Peyer's patch (tissue), 4 donors: ENCODE measurements at places on chromosomes 4 and X. TPM values are rescaled to one million over a fixed set of nuclear protein-coding genes. Genes with fewer than 3 reads are reported as not detected.

- H3K4me1 ChIP-seq: no peaks in the 10 kb centered on the region
- H3K36me3 ChIP-seq: no peaks in the 10 kb centered on the region
- no peak overlapping the region for H3K27ac ChIP-seq
These were observed 225.8 kb upstream of the TEX13C start for GRCh38 chrX:125093852-125094251.

GRCh38 chr4:42460043-42460442 lies 62.8 kb downstream of the SHISA3 start:
- no peak overlapping the region for H3K4me3 ChIP-seq
- H3K36me3 ChIP-seq: no peaks in the 10 kb centered on the region
- no peaks in the 10 kb centered on the region for H3K27me3 ChIP-seq
- H3K4me1 ChIP-seq: no peaks in the 10 kb centered on the region
- DNase-seq: no peak

- DNase-seq: no peak
- no peak overlapping the region for H3K4me3 ChIP-seq
- H3K27ac ChIP-seq: no peak overlapping the region
These were observed 103.0 kb downstream of the TECRL start for GRCh38 chr4:64306255-64306565.

DNA sequence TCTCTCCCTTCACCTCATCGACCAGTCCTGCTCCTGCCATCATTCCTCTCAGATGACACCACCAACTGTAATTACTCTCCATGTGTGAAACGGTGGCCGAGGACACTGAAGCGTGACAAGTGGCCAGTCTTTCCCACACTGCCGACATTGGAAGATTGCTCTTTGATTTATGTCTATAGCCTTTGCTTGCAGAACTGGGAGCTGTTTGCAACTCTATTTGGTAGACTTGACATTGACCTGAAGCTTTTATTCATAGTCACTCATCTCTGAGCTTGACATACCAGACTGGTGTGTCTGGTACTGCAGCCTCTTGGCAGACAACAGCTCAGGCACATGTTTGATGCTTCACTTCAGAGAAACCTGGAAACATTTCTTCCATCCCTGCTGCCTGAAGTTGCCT lies 121.8 kb upstream of the GALNT7 start:
- H3K27me3 ChIP-seq: no peaks in the 10 kb centered on the region
- H3K27ac ChIP-seq: no peak overlapping the region
- no peak for DNase-seq
- H3K36me3 ChIP-seq: no peaks in the 10 kb centered on the region
- H3K4me3 ChIP-seq: no peak overlapping the region

DNA sequence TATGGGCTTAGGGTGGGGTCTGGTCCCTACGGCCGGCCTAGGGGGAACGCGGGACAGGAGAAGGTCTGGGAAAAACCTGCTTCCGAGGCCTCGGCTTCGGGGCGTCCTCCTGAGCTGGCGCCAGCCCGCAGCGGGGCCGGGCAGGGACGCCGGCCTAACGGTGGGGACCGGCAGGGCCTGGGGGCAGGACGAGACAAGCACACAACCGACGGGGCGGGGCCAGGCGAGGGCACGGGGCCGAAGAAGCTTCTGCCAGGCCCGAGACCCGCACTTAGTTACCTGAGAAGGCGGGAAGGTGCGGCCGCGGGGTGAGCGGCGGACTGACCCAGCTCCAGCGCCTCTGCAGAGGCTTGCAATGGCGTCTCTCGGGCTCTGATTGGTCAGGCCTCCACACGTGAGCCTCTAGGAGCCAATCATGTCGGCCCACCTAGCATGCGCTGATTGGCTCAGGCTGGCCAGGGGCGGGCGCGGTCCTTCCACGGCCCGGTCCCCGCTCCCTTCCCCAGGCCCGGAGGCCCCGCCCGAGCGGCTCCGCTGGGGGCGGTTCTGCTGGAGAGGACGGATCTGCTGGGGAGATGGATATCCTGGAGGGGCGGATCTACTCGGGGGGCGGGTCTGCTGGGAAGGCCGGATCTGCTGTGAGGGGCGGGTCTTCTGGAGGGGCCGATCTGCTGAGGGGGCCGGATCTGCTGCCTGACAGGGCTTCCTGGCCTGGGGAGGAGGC lies 44.3 kb downstream of the CPLX1 start:
- H3K4me3 ChIP-seq: peak overlapping the region; percentile 86
- DNase-seq: peak; percentile 99

GRCh38 chrX:125203365-125203736 lies 116.3 kb upstream of the TEX13C start:
- H3K4me1 ChIP-seq: no peaks in the 10 kb centered on the region
- no peaks in the 10 kb centered on the region for H3K27me3 ChIP-seq
- no peaks in the 10 kb centered on the region for H3K36me3 ChIP-seq
- H3K27ac ChIP-seq: no peak overlapping the region

- DNase-seq: no peak
- H3K27ac ChIP-seq: no peak overlapping the region
- H3K4me1 ChIP-seq: no peaks in the 10 kb centered on the region
- no peak overlapping the region for H3K4me3 ChIP-seq
- no peaks in the 10 kb centered on the region for H3K27me3 ChIP-seq
- H3K36me3 ChIP-seq: peaks cover 14% of the 10 kb centered on the region
These were observed 28.8 kb downstream of the NEK1 start for GRCh38 chr4:169583563-169583962.

DNA sequence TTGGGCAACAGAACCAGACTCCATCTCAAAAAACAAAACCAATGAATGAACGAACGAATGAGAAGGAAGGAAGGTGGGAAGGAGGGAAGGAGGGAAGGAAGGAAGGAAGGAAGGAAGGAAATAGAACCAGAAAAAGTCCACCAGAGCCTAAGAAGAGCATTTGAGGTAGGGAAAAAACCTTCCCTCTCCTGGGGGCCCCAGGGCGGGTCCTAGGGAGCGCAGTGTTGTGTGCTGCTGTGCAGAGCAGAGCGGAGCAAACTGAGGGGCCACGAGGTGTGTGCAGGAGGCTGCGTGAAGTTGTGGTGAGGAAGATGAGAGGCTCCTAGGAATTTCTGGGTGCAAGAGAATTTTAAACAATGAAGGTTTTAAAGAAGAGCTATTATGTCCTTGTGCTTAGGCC lies 16.0 kb upstream of the NSUN7 start:
- no peaks in the 10 kb centered on the region for H3K27me3 ChIP-seq
- DNase-seq: no peak
- H3K36me3 ChIP-seq: no peaks in the 10 kb centered on the region
- no peak overlapping the region for H3K27ac ChIP-seq

DNA sequence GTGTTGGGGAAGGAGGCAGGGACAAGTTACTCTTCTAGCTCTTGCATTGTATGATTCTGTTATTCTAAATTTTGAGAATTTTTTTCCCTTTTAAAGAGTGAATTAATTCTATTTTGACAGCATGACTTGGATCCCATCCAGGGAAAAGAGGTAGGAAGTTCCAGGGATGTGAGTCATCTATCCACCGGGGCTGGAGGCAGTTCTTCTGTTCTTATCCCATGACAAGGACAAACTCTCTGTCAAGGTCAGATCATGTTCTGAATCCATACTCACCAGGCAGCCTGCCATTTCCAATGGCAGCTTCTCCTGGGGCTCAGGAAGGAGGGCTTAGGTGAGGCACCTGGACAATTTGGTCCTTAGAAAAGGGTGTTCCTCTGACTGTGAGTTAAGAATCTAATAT lies 132.0 kb upstream of the MED14 start:
- H3K4me3 ChIP-seq: no peak overlapping the region
- H3K27ac ChIP-seq: no peak overlapping the region
- H3K27me3 ChIP-seq: no peaks in the 10 kb centered on the region
- H3K4me1 ChIP-seq: no peaks in the 10 kb centered on the region

- no peaks in the 10 kb centered on the region for H3K4me1 ChIP-seq
- H3K27me3 ChIP-seq: no peaks in the 10 kb centered on the region
- H3K27ac ChIP-seq: no peak overlapping the region
- no peaks in the 10 kb centered on the region for H3K36me3 ChIP-seq
- no peak overlapping the region for H3K4me3 ChIP-seq
These were observed 639.7 kb downstream of the TRIML1 start for GRCh38 chr4:188778905-188779304.

- H3K4me3 ChIP-seq: no peak overlapping the region
- H3K4me1 ChIP-seq: no peaks in the 10 kb centered on the region
- no peak overlapping the region for H3K27ac ChIP-seq
These were observed 148.8 kb downstream of the GATB start for GRCh38 chr4:151611960-151612359.

- H3K36me3 ChIP-seq: peaks cover 8% of the 10 kb centered on the region
- H3K27ac ChIP-seq: no peak overlapping the region
- H3K4me3 ChIP-seq: no peak overlapping the region
- H3K27me3 ChIP-seq: no peaks in the 10 kb centered on the region
- no peak for DNase-seq
These were observed 4.3 kb upstream of the MXD4 start for GRCh38 chr4:2266181-2266580.

GRCh38 chr4:42390622-42391354 lies 6.5 kb upstream of the SHISA3 start:
- DNase-seq: no peak
- no peak overlapping the region for H3K27ac ChIP-seq
- no peak overlapping the region for H3K4me3 ChIP-seq
- H3K4me1 ChIP-seq: no peaks in the 10 kb centered on the region
- H3K27me3 ChIP-seq: no peaks in the 10 kb centered on the region
- H3K36me3 ChIP-seq: no peaks in the 10 kb centered on the region

GRCh38 chrX:112840382-112841113 lies at the start of gene AMOT:
Gene AMOT, minus strand, starts transcription at chrX:112840831. Its CDS starts 17,705 bp downstream, at chrX:112823126.
- no peaks in the 10 kb centered on the region for H3K36me3 ChIP-seq
- no peaks in the 10 kb centered on the region for H3K27me3 ChIP-seq
- peak within 1 kb of the TSS; percentile 76 for H3K4me3 ChIP-seq
- DNase-seq: peak; percentile 83
- H3K27ac ChIP-seq: peak within 1 kb of the TSS; percentile 88

DNA sequence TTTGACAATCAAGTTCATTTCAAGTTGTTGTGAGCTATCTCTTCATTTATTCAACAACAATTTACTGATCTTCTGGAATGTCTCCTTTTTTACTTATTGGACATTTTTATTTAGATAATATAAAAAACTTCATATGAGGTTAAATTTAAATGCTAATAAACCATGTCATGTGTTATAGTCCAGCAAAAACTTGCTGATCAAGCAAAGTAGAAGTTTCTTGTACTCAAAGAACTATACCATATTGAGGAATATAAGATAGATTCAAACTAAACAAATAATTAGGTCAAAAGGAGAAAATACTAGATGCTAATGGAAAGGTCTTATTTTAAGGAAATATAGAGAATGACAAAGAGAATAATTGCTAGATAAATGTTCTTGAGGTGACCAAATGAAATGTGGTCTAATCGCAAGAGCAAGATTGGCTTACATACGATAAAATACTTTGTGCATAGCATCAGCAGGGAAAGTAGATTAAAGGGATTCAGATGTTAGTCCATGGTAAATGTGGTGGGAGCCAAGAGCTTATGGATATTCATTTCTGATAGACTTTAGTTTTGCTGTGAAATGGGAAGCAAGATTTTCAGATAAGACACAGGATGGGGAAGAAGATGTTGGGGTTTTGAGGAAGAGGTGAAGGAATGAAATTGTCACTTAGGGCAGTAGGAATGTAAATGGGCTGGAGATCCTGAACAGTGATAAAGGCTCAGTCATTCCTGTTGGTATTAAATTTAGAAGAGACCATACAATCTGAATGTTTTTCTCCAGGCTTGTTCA lies 229.5 kb downstream of the MAPK10 start:
- no peaks in the 10 kb centered on the region for H3K27me3 ChIP-seq
- no peak overlapping the region for H3K27ac ChIP-seq
- H3K4me3 ChIP-seq: no peak overlapping the region
- no peaks in the 10 kb centered on the region for H3K36me3 ChIP-seq
- no peak for DNase-seq
- H3K4me1 ChIP-seq: no peaks in the 10 kb centered on the region

DNA sequence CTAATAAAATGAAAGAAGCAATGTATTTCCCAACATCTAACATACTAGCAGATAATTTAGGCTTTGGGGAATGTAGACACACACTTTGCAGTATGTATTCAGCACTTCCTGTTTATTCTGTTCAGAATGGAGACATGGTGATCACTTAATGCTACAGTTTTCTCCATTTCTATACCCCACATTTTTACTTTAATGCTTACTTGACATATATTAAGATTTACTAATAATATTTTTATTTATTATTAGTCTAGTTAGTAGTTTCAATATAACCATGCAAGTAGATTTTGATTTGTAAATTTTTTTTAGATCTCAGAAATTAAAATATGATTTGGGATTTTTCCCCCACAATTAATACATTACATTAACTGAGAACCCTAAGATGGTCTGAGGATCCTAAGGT lies 98.4 kb downstream of the PRSS12 start:
- H3K4me3 ChIP-seq: no peak overlapping the region
- no peaks in the 10 kb centered on the region for H3K4me1 ChIP-seq
- DNase-seq: no peak
- H3K27me3 ChIP-seq: no peaks in the 10 kb centered on the region
- H3K27ac ChIP-seq: no peak overlapping the region

- no peaks in the 10 kb centered on the region for H3K4me1 ChIP-seq
- no peak for DNase-seq
- H3K36me3 ChIP-seq: no peaks in the 10 kb centered on the region
- no peaks in the 10 kb centered on the region for H3K27me3 ChIP-seq
- no peak overlapping the region for H3K27ac ChIP-seq
- H3K4me3 ChIP-seq: no peak overlapping the region
These were observed 63.2 kb upstream of the FBXW7 start for GRCh38 chr4:152599095-152599494.

- no peaks in the 10 kb centered on the region for H3K27me3 ChIP-seq
- H3K4me3 ChIP-seq: no peak overlapping the region
- H3K27ac ChIP-seq: no peak overlapping the region
- DNase-seq: no peak
These were observed 5.0 kb upstream of the MGST2 start for GRCh38 chr4:139660568-139661043.

- no peak for DNase-seq
- H3K4me3 ChIP-seq: peak overlapping the region; percentile 36
- H3K27ac ChIP-seq: peak overlapping the region; percentile 50
- H3K4me1 ChIP-seq: no peaks in the 10 kb centered on the region
- no peaks in the 10 kb centered on the region for H3K27me3 ChIP-seq
These were observed 406.4 kb downstream of the FAM47A start for GRCh38 chrX:33725535-33726210.

DNA sequence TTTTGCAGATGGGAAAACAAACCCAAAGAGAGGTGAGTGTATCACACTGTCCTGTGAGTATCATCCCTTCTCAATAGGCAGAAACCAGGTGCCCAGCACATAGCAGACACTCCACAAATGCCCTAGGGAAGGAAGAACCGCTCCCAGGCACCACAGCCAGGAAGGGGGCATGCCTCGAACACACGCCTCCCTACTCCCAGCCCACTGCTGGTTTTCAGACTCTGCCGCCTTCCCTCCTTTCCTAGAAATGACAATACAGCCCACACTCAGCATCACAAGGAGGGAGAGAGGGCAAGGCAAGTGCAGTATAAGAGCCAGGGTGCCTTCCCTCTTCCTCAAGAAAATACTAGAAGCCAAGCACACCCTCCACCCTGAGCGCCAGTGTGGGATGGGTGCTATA lies 16.2 kb downstream of the JAKMIP1 start:
- no peak for DNase-seq
- no peaks in the 10 kb centered on the region for H3K36me3 ChIP-seq
- no peak overlapping the region for H3K4me3 ChIP-seq

Gene VGLL1
- total RNA-seq: not detected

Gene PORCN
- 5.4 TPM for total RNA-seq

Gene NMU
- not detected for total RNA-seq

Gene USP17L30
- not detected for total RNA-seq

Gene P2RY4
- total RNA-seq: 7.6 TPM

Gene NEXMIF
- 0.38 TPM for total RNA-seq

Gene SHROOM2
- 1.8 TPM for total RNA-seq
